ENCODE measurements at places on chromosomes 4 and X. TPM values are rescaled to one million over a fixed set of nuclear protein-coding genes. Genes with fewer than 3 reads are reported as not detected.

DNA sequence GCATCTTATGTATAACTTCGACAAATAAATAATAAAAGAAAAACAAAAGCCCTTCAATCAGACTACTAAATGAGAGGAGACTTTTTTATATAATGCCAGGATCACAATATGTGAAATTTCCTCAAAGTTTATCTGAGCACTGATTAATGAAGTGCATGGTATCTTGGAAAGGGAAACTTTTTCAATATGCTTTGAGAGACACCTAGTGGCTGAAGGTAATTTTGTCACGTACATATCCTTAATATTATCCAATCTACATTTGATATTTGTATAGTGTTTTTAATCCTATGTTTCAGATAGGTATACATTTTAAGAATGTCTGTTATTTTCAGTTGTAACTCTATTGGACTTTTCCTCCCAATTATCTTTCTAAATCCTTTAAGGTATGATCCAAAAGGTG, 146.8 kb downstream of the KLHL4 start:
- H3K27ac ChIP-seq, result no peak overlapping the region
- H3K27me3 ChIP-seq, result no peaks in the 10 kb centered on the region
- no peaks in the 10 kb centered on the region for H3K4me1 ChIP-seq
- H3K36me3 ChIP-seq, result no peaks in the 10 kb centered on the region
- no peak overlapping the region for H3K4me3 ChIP-seq

GRCh38 chr4:61934198-61934597, 734.1 kb downstream of the ADGRL3 start:
- no peak overlapping the region for H3K4me3 ChIP-seq
- peaks cover 21% of the 10 kb centered on the region for H3K36me3 ChIP-seq
- peaks cover 19% of the 10 kb centered on the region for H3K4me1 ChIP-seq
- H3K27ac ChIP-seq, result no peak overlapping the region

DNA sequence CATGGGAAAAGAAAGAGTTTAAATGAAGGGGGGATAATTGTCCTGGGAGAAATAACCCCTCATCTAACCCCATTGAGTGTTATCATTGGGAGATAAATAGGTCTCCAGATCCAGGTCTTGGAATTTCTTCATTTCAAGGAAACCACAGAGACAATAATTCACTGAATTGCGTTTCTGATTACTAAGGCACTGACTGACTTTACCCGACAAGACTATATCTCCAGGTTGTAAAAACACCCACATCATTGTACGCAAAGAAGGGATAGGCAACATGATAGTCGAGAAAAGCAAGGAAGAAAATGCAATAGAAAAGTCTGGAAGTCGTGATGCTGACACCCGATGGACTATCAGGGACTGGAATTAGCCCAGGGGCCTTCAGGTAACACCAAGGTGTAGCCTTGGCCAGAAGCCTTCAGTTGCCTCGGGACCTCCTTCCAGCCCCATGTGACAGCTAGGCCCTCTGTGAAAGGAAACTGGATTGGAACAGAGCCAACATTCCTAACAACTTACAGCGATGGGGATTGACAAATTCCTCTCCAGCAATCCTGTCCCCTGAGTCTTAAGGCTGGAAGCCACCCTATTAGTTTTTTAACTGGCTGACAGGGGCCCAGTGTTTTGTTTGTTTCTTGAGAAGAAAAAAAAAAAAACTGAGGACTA, 46.5 kb upstream of the RAB9B start:
- H3K27ac ChIP-seq, result no peak overlapping the region
- no peak overlapping the region for H3K4me3 ChIP-seq
- peaks cover 12% of the 10 kb centered on the region for H3K36me3 ChIP-seq
- no peaks in the 10 kb centered on the region for H3K4me1 ChIP-seq
- DNase-seq, result no peak
- no peaks in the 10 kb centered on the region for H3K27me3 ChIP-seq

Gene DMP1
- total RNA-seq, result not detected

Gene SYNPO2
- total RNA-seq, result 0.07 TPM

Gene NKX3-2
- total RNA-seq, result 4.0 TPM

All from neural crest cell (in vitro differentiated cells).